ENCODE measurements at places on chromosomes 4 and X.

GRCh38 chr4:138277133-138277532 lies 35.0 kb upstream of the SLC7A11 start:
- no peak for DNase-seq

GRCh38 chr4:159608436-159608835 lies 505.6 kb downstream of the RAPGEF2 start:
- DNase-seq, result no peak

- DNase-seq, result no peak
These were observed 167.8 kb upstream of the HAND2 start for GRCh38 chr4:173697840-173698239.

- peak; percentile 81 for DNase-seq
These were observed 10.3 kb upstream of the AKAP17A start for GRCh38 chrX:1581132-1581531.

- no peak for DNase-seq
These were observed 68.7 kb downstream of the WFS1 start for GRCh38 chr4:6338175-6338950.

DNA sequence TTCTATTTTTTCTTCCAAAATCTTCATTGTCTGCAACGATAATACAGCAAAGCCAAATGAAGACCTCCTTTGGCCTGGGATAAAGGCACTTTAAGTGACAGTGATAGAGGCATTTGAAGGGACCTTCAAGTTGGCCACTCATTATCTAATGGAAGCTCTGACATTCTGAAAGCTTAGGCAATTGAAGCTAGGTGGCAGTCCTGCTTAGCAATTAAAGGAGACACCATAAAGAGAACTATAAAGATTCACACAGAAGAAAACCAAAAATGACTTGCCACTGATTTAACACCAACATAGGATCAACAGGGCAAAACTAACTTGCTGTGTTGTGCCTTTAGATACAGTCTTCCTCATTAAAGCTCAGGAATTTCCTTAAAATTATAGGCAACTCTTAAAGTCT lies 103.3 kb upstream of the TSPAN7 start:
- no peak for DNase-seq

- no peak for DNase-seq
These were observed 197.8 kb downstream of the EDA start for GRCh38 chrX:69813677-69814076.

DNA sequence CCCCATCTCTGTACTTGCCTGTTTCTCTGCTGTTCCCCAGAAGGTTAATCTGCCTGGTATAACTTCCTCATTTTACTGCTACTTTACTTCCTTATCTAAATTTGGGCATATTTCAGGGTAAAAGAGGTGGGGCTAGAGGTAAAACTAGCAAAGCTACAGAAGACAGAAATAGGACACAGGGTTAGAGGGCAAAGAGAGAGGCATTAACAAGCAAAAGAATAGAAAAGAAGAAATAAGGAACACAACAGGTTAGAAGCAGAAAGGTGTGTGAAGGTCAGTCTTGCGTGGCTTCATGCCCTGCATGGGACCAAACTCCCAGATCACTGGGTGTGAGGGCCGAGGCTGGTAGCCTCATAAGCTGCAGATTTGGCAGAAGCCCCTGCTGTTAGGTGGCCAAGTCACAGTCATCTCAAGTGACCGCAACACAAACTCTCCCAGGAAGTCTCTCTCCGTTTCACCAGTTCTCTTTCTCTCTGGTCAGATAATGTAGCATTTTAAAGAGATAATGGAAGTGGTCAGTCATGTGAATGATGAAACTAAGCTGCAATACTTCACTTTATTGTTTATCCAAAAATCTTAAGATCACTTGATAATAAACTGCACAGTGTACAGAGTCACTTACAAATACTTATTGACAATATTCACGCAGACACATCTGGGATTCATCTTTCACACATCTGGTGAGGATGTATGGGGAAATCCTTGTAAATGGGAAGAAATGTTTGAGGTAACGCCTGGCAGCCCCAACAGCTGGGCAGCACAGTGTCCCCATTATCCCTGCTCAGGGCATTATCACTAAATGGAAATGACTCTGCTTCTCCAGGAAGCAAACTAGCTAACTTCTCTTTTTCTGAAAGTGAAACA lies 16.4 kb downstream of the TMEM154 start:
- DNase-seq, result no peak

- DNase-seq, result no peak
These were observed 234.0 kb upstream of the VCX3A start for GRCh38 chrX:6768881-6769280.

GRCh38 chr4:88706574-88706973 lies 8.9 kb upstream of the NAP1L5 start:
- no peak for DNase-seq

DNA sequence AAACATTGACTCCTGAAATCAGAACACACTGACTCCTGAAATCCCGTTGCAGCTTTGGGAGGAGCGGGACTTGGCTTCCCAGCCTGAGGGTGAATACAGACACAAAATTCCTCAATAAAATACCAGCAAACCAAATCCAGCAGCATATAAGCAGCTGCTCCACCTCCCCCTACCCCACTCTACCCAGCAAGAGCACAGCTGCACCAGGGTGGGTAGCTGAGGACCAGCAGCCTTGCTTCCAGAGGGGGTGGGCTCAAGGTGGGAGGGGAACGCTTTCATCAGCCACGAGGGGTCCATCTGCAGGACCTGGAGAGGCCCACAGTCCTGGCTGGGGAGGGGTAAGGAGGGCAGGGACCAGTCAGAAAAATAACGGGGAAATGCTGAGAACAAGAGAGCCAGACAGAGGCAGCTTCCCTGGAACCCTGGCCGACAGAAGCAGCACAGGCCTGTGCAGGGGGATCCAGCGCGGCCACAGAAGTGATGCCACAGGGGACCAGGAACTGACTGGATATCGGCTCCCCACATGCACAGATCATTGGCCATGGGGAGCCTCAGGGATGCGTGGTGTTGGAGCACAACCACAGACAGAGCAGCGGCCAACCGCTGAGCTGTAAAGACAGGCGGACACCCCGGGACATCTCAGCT lies 49.8 kb downstream of the FGFRL1 start:
- no peak for DNase-seq

DNA sequence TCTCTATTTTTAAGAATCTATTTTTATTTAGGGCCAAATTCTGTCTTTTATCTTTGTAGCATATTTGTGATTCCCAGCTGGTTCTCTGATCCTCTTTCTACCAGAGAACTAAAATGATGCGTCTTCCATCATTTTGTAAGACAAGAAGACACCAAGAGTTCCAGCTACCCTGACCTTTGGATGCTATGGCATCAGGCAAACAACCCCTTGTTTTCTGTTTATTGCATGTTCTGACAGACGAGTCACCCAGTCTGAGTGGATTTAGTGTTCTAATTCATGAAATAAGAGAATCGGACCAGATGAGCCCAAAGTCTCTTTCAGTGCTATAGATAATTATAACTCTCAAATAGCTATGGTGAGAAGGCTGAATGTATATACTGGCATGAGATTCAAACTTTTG lies 69.7 kb downstream of the ZFYVE28 start:
- DNase-seq, result no peak

DNA sequence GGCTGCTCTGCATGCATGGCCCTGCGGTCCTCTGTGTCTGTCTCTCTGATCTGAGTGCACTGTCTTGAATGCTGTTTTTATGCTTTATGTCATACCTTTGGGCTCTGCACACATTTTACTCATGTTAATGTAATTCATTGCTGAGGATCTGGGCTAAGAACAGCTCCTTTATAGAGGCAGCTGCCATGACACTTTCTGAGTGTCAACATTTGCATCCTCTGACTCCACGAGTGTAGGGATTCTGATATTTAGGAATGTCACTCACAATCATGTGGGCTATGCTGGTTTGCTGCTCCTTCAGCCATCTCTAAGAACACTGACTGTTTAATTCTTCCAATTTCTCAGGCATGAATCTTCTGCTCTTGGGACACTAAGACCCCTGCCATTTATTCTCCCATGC lies 192.2 kb upstream of the CPEB2 start:
- no peak for DNase-seq

DNA sequence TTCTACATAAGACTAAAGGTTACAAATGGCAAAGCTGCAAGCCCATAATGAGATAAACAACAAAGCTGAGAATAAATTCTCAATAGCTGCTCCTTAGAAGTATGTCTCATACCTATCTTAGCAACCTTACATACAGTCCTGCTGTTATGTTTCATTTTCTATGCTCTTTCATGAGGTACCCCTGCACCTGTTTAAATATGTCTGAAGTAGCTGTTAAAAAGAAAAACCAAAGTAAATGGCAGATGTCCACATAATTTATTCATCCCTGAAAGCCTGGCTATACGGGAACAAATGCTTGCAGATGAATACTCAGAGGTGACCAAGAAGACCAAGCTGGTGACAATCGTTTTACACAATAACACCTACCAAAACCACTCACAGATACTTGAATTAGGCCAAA lies 22.5 kb downstream of the PPA2 start:
- no peak for DNase-seq

- no peak for DNase-seq
These were observed 1.5 kb downstream of the GRID2 start for GRCh38 chr4:92305148-92305877.

GRCh38 chr4:153488006-153488891 lies 22.1 kb downstream of the TMEM131L start:
- peak; percentile 87 for DNase-seq

DNA sequence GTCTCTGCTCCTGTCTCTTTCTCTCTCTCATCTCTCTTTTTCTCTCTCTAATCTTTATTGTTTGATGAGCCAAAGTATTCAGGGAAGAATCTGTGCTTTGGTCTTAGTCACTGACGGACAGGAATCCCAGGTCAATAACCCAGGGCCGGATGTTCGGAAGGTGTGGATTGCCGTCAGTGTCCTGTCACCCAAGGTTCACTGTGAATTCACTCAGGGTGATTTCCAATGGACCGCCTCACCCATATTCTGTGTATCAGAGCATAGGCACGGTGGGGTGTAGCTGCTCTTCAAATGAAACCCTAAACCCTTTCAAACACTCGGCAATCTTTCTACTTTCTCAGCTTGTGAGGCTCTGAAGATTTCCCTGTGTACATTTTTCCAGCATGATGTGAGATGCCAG lies 144.6 kb upstream of the GPC4 start:
- no peak for DNase-seq

- peak; percentile 71 for DNase-seq
These were observed 43.7 kb upstream of the TMSB15B start for GRCh38 chrX:103918571-103919269.
